ENCODE measurements at places on chromosomes 6 and 20.

- DNase-seq = no peak
Measured at GRCh38 chr6:11760015-11760473, 18.6 kb downstream of the ADTRP start.

DNA sequence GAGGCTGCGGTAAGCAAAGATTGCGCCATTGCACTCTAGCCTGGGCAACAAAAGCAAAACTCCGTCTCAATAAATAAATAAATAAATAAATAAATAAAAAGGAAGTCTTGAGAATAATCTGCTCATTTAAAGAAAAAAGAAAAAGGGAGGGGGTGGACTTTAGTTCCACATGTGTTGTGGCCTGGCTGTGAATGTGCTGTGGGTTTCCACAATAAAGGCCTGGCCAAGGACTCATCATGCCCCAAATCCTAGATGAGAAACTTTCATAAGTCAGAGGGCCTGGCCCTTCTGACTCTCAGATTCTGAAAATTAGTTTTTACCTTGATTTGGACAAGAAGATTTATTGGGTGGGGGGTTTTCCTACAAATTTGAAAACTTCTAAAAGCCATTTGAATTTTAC is 48.4 kb downstream of the RIOK1 start:
- DNase-seq = no peak

- DNase-seq = peak; percentile 13
Measured at GRCh38 chr20:3045042-3045815, 623 bp upstream of the MRPS26 start.

DNA sequence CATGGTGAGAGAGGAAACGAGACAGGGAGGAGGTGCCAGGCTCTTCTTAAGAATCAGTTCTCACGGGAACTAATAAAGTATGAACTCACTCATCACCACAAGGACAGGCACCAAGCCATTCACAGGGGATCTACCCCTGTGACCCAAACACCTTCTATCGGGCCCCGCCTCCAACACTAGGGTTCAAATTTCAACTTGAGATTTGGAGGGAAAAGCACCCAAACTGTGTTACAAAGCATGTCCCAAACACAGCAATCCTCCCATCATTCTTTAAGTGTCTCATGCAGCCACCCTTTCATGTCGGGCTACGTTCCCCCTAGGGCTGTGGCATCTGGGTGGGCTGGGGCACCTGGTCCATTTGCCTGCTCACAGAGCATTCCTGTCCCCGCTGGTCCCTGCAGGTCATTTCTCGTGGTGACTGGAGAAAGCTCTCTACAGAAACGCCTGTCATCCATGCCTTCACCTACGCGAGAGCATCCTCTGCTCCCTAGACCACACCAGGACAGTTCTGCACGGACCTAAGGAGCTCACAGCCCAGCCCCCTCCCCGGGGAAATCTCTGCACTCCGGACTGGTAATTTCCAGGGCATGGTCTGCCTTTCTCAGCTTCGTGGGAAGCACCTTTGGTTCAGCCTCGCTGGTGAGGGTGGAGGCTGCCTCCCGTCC is 79.6 kb downstream of the TTLL2 start:
- DNase-seq = no peak
